Stimulated activated CD8-positive, alpha-beta memory T cell treated with anti-CD3 and anti-CD28 coated beads, Interleukin-4, amount 100 ng/mL, for 1 hour (primary cell): ENCODE measurements at places on chromosomes 16 and 17.

DNA sequence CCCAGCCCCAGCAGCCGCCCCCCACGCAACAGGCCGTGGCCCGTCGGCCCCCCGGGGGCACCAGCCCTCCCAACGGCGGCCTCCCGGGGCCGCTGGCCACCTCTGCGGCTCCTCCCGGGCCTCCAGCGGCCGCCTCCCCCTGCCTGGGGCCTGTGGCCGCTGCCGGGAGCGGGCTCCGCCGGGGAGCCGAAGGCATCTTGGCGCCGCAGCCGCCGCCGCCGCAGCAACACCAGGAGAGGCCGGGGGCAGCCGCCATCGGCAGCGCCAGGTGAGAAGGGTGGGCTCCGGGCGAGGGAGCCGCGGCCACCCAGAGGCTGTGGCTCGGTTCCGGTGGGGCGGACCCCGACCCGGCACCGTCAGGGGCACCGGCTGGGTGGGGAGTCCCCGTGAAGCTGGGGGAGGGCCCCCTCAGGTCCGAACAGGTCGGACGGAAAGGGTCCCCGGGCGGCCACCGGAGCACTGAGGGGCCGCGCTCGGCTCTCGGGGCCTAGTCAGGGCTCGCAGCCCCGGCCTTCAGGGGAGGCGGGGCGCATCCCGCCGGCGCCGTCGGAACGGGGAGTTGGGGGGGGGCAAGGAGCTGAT is 583 bp downstream of the ATXN2L start:
- DNase-seq = no peak

- DNase-seq = no peak
These were observed 1.9 kb downstream of the TAX1BP3 start for GRCh38 chr17:3666516-3666915.

GRCh38 chr17:2703606-2704005 is 8.0 kb downstream of the CLUH start:
- no peak for DNase-seq

- DNase-seq = no peak
These were observed 15.0 kb downstream of the C17orf100 start for GRCh38 chr17:6666557-6666956.

DNA sequence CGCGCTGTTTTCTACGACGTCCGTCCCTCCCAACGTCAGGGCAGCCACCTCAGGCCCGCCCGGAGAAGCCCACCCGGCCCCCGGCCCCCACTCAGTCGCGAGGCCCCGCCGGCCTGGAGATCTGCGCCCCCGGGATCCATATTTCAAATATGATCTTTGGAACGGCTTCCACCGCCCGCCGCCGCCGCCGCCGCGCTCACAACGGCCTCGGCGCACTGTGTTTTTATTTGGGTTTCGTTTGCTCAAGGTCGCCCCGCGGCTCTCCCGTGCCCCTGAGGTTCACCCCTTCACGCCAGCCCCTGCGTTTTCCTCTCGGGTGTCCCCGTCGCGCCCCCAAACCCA is 4.2 kb upstream of the CBX4 start:
- DNase-seq = no peak

- DNase-seq = no peak
These were observed 908.4 kb downstream of the KCNJ18 start for GRCh38 chr17:22600644-22601298.

- no peak for DNase-seq
These were observed 25.0 kb downstream of the RMI2 start for GRCh38 chr16:11370084-11370931.

DNA sequence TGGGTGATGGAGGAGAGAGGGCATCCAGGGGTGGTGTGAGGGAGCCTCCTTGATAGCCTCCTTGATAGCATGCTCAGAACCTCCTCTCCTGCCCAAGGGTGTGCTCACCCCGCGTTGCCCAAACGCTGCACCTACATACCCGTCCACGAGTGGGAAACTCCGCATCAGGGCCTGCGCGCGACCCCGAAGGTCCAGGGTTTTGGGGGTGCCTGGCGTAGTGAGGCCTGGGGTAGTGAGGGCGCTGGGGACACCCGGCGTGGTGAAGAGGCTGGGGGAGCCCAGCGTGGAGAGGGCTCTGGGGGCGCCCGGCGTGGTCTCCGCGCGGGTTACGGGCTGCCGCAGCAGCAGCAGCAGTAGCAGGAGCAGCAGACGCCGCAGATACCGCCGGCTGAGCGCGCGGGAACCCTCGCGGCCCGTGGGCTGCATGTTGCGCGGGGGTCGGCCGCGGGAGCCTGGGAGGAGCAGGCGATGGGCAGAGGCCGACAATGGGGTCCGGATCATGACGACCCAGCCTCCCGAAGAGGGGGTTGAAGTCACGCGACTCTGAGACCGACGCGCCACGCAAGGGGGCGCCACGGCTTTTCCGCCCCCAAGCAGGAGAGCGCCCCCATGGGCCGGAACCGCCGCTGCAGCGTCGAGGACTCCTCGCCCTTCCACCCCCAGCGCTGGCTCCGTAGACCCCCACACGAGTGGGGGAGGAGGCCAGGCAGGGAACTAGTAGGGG is at the start of gene DPEP3:
Gene DPEP3 (minus strand): TSS at position 545 of the 724 bp plus-strand sequence. CDS start 119 bp downstream, at position 426.
- DNase-seq = no peak

DNA sequence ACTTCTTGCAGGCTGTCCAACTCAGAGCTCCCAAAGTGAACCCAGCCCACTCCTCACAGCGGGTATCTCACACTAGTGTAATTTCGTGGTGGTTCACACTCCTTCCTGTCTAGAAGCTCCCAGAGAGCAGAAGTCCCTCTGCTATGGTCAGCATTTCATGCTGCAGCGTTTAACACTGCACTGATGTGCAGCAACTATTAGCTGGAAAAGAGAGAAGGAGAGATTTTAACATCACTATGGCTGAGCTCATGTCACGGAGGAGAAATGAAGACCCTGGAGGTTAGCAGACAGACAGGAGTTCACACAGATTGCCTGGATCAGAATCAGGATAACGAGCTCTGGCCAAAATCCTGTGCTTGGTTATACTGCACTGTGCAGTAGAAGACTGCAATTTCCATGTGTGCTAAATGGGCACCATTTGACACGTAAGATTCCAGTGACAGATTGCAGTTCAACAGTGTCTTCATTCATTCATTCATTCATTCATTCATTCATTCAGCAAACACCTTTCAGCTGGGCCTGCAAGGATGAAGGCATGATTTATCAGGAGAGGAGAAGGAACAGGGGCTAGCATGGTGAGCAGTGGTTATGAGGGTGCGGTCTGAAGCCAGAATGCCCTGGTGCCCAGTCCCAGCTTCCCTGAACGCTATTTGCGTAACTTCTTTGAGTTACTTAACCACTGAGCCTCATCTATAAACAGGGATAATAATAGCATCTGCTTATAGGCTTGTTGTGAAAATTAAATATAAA is 5.3 kb upstream of the CCL1 start:
- DNase-seq = no peak

DNA sequence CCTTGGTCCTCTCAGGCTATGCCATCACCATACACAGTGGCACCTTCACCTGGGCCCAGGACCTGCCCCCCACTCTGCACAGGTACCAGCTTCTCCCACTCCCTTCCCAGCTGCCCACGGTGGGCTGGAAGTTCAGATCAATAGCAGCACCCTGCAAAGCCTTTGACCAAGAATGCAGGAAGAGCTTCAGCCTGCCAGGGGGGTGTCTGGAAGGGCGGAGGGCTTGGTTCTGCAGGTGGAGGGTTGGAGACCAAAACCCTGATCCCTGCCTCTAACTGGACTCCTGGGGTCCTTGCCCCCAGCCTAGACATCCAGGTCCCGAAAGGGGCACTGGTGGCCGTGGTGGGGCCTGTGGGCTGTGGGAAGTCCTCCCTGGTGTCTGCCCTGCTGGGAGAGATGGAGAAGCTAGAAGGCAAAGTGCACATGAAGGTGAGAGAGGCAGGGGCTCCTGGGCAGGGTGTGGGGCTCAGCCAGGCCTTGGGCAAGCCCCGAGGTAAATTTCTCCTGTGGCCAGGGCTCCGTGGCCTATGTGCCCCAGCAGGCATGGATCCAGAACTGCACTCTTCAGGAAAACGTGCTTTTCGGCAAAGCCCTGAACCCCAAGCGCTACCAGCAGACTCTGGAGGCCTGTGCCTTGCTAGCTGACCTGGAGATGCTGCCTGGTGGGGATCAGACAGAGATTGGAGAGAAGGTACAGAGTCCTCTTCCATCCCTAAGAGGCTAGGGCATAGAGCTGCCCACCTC is 34.3 kb downstream of the ABCC3 start:
- DNase-seq = no peak

- DNase-seq = no peak
These were observed 59.5 kb downstream of the RAI1 start for GRCh38 chr17:17740615-17741348.

DNA sequence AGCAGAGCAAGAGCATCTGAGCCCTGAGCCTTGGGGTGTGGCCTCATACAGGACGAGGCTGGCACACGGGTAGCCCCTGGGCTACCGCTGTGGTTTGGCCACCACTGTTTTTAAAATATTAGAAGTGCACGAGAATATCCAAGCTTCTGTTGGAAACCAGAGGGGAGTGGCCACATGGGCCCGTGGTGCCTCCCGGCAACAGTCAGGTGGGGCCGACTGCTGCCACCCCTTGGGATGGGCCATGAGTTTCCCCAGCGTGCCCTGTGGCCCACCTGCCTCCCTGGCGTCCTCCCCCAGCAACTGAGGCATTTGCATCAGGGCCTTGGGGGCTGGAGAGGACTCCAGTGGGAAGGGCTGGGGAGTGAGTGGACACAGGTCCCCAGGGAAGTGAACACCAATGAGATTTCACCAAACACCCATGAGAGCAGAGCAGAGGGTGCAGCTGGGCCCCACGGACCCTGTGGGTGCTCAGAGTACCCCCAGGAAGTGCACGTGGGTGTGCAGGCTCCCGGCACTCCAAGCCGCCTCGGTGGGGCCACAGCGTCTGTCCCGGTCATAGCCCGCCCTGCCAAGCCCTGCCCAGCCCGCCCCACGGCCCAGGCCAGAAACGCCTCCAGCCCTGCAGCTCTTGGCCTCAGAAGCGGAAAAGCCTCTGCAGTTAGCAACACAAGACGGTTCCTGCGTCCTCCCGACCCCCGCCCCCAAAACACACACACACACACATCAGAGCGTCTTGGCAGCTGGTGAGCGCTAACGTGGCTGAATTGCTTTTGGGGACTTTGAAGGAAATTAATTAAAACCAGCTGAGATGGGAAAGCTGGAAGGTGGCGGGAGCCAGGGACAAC is 22.7 kb downstream of the ZNF469 start:
- no peak for DNase-seq

DNA sequence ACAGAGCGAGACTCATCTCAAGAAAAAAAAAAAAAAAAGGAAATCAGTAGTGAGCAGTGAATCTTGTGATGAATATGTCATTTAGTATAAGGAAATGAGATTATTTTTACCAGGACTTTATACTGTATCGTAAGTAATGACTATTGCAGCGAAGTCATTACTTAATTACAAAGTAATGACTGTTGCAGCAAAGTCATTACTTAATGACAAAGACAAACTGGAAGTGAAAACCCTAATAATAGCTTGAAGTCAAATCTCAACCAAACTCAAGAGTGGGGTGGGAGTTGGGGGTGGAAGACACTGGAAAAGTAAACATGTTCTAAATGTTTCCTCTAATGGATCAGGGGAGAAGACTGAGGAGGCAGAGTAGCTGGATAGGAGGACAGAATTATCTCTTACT is 76.5 kb downstream of the ARHGAP44 start:
- DNase-seq = no peak

GRCh38 chr17:16407911-16408588 is 7.3 kb upstream of the TRPV2 start:
- no peak for DNase-seq

DNA sequence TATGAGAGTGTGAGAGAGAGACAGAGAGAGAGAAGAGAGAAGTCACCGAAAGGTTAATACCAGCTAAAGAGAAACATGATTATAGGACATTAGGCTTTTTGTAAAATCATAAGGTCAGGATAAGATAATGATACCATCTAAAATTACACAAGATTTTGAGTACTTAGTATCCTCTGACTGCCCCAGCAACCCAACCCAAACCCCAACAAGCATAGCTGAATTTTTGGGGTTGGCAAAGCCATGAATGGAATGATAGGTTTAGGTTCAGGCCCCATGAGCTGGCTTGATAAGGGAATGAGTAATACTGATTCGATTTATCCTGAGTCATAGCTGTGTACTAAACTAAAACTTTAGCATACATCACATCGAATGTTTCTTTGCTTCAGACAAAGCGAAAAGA is 259.5 kb downstream of the IRX3 start:
- DNase-seq = no peak

DNA sequence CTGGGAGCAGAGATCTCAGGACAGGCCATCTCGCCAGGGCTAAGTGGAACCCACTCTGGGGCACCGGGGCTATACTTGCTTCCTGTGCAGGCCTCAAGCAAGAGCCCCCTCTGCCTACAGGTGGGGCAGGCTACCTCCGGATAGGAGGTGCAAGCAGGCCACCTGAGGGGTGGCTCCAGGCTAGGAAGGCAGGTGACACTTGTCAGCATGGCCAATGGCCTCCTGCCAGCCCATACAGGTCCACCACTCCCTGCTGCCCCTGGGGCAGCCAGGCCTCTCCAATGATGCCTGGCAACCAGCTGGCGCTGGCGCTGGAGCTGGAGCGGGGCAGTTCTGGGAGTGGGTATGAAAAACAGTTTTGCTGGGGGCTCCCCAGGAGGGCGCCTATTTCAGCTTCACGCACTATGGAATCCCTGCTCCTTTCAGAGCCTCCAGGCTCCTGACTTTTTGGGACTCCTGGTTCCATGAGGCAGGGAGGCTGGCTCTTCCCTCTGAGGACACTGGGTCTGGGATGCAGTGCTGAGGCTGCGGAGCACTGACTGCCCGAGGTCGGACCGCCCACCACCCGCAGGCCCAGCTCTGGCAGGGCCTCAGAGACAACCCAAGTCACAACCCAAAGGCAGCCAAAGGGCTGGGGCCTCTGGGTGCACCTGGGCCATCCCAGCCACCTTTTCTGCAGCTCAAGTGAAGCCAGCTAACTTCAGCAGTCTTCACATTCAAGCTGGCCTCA is 8.4 kb upstream of the SREBF1 start:
- no peak for DNase-seq

GRCh38 chr16:4232541-4233386 is 9.1 kb downstream of the SRL start:
- no peak for DNase-seq

DNA sequence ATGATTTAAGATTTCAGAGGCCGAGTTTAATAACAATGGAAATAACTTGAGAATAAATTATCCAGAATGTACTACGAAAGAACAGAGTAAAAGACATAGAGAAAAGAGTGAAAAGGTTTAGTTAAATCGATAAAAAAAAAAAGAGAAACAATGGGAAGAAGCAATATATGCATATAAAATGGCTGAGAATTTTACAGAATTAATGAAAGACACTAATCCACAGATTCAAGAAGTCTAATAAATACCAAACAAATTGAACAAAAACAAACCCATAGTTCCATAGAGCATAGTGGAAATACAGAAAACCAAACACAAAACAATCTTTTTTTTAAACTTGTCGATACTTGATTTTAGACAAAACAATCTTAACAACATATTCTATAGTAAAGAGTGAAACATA is 1.7 kb downstream of the PSME3IP1 start:
- no peak for DNase-seq

DNA sequence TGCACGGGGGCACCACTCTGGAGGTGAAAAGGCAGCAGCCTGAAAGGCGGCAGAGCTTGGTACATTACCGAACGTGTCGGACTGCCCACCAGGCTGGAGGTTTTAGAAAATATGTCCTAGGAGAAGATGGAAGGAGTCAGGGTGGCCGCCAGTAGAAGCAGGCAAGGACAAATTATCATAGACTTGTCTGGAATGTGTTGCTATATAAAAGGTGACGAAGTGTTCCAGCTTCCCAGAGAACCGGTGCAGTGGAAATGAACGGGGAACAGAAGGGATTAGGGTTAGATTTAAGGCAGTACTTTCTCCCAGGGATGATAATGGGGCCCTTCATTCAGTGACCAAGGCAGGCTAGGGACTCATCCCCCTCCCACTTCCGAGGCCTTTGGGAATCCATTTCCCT is 27.4 kb downstream of the PIPOX start:
- DNase-seq = no peak

- peak; percentile 59 for DNase-seq
These were observed 5.2 kb downstream of the CISD3 start for GRCh38 chr17:38735161-38735997.
